ENCODE measurements at places on chromosomes 16 and 17. TPM values are rescaled to one million over a fixed set of nuclear protein-coding genes. Genes with fewer than 3 reads are reported as not detected.

The CACNG4 gene
- 0.23 TPM for polyA plus RNA-seq

The TMC7 gene
- 9.3 TPM for polyA plus RNA-seq

The RABEP2 gene
- polyA plus RNA-seq, result 11.6 TPM

The APOH gene
- not detected for polyA plus RNA-seq

The HBA2 gene
- polyA plus RNA-seq, result not detected

GRCh38 chr16:75143941-75144340 is 4.4 kb upstream of the ZFP1 start:
- DNase-seq, result no peak

DNA sequence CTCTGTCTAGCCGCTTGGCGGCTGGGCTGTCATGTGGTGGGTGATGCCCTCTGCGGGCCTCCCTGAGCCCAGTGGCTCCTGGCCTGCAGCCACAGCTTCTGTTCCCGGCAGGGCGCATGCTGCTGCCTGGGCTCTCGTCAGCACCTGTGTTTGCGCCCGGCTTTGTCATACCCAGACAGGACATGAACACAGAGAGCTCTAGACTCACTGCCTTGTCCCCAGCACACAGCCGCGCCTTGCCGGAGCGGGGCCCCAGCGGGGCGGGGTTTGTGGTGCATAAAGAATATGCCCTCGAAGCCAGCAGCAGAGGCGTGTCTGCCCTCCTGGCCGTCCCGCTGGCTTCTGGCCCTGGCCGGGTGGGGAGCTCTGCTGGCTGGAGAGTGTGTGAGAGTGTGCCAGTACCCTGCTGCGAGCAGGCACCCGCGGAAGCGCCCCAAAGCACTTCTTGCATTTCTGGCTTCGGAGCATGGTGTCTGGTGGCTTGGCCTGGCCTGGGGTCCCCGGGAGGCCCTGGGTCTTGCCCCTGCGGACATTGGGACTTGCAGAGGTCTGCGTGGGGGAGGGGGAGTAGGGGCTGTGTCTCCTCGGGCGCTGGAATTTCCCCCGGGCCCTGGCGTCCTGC is 14.4 kb downstream of the ASPSCR1 start:
- DNase-seq, result peak; percentile 81

DNA sequence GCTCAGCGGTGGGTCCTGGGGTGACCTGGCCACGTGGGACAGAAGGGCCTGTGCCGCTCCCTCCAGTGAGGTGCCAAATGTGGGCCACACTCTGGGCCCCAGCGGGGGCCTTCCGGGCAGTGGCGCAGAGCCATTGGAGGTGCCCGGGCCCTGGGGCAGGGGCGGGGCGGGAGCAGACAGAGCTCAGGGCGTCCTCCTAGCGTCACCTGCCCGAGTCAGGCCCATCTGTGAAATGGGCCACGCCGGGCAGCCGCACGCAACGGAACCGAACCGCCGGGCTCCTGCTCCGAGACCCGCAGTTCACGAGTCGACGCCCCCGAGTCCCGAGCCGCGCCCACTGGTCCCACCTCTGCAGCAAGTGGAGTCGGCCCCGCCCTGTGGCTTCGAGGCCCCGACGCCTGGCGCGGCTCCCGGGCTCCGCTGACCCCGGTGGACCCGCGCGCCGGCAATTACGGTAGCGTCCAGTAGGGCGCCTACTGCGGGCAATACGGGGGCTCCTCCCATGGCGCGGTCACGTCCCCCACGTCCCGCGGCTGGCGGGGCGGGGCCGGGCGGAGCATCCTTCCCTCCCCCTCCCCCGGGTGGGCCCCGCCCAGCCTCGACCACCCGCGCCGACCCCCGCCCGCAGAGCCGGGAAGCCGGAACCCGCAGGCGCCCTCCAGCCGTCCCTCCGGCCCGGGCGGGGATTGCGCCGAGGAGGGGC is 1.9 kb downstream of the SLC16A3 start:
- DNase-seq, result peak; percentile 78

- DNase-seq, result no peak
Measured at GRCh38 chr16:24617502-24617901, 78.1 kb downstream of the RBBP6 start.

DNA sequence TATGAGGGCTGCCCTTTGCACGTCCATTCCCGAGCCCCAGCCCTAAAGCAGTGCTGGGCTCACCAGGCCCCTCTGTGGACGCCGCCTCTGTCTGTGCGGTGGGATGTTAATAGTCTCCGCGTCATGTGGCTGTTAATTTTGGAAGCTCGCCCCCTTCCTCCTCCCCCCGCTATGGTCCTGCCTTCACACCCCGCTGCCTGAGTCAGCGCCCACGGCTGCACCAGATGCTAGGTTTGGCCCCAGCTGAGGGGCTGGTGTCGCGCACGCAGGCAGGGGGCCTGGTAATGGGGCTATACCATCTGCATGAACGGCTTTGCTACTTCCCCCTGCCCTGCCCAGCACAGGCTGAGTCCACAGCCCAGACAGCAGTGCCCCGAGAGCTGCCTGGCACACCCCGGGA is 4.1 kb upstream of the SSTR5 start:
- no peak for DNase-seq

- no peak for DNase-seq
Measured at GRCh38 chr16:57514791-57515600, 21.4 kb downstream of the CCDC102A start.

GRCh38 chr17:3256575-3256974 is 41.6 kb downstream of the OR3A1 start:
- no peak for DNase-seq

GRCh38 chr16:77434022-77434529 is 758 bp downstream of the ADAMTS18 start:
- DNase-seq, result no peak

GRCh38 chr17:21357696-21358656 is 18.2 kb upstream of the KCNJ12 start:
- DNase-seq, result no peak

GRCh38 chr16:4913130-4913773 is 23.7 kb downstream of the PPL start:
- no peak for DNase-seq

GRCh38 chr16:58419241-58419990 is 27.1 kb downstream of the GINS3 start:
- DNase-seq, result no peak

DNA sequence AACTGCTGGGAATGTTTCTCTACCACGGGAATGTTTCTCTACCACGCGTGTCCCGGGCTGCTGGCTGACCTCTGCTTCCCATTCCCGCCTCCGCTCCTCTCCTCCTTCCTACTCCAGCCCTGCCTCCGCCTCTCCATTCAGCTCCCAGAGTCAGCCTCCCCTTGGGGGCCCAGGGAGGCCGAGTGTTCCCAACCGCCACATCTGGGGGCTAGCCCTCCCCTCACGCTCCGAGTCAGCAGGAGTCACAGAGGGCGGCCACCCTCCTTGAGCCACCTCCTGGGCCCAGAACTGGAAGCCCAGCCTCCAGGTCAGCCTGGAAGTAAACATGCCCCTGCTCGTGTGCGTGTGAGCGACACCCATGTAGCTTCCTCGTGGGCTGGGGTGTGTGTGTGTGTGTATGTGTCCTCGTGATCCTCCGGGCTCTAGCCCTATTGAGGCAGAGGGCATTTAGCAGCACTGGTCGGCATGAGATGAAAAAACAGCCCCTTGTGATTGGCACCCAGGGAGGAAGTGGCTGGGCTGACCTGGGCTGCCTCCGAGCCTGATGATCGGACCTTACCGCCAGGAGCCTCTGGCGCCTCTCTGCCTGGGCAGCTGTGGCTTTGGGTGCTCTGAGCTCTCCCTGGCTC is 7.3 kb downstream of the CYGB start:
- DNase-seq, result peak; percentile 38

GRCh38 chr17:42944211-42944610 is 20.0 kb downstream of the AARSD1 start:
- no peak for DNase-seq

Data from mammary epithelial cell (primary cell).